ENCODE measurements at places on chromosomes 11 and 22.

- DNase-seq: no peak
Observed at GRCh38 chr11:8739309-8739793, 56.8 kb downstream of the RPL27A start.

GRCh38 chr11:20363500-20364340 is at the start of gene HTATIP2:
Gene HTATIP2 (plus strand): TSS chr11:20363714. CDS start chr11:20364238, 524 bp downstream.
- peak; percentile 60 for DNase-seq

DNA sequence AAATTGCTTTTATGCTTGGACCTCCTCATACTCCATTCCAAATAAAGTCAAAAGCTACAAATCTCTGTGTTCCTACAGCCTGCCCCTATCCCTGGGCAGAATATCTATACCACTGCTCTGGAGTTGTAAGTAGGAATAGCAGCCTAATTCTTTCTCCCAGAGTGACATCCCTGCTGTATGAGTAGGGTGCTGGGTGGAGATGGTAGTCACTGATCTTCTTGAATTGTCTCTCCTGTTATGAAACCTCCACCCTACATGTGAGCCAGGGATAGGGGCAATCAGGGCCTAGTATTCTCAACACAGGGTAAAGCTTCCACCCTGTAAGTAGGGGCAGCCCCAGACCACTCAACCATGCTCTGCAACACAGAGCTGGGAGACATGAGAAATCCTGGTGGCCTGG is 19.8 kb downstream of the GALNT18 start:
- no peak for DNase-seq

DNA sequence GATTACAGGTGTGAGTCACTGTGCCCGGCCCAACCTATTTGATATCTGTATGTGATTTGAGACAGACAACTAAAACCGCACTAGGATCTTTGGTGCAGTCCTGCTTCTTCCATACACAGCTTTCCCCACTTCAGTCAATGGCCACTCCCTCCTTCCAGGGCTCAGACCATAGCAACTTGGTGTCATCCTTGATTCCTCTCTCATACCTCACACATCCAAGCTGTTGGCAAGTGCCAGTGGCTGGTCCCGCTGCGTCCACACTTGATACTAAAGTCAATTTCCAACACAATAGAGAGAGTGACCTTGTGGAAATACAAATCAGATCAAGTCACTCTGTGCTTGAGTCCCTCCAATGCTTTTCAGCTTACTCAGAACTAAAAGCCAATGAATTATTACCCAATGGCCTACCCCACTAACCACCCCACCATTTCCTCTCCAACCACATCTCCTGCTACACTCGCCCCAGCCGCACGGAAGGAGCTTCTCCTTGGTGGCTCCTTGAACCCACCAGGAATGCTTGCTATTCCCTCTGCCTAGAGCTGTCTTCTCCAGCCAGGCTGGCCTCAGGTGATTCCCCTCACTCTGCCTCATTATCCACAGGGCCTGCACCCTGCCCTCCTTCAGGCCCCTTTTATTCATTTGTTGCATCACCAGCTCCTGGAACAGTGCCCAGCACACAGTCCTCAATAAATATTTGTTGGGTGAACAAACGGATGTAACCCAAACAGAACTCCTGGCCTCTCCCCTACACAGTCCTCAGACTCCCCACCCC is 12.9 kb downstream of the ABTB2 start:
- DNase-seq: no peak

DNA sequence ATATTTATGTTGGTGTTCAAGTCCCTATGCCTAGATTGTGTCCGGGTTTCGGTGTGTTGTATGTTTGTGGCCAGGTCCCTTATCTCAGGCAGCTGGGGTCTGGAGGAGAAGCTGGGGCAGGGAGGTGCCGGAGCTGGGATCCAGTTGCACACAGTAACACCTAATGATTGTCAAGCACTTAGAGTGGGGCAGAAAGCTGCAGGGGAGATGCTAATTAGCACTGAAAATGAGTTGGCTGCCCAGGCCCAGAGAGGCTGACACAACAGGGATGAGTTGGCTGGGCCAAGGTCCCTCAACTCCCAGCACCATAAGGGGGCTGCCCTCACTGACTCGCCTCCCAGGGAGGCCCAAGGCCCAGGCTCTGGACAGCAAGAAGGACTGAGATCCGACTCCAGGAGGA is 12.2 kb downstream of the PDE2A start:
- no peak for DNase-seq

DNA sequence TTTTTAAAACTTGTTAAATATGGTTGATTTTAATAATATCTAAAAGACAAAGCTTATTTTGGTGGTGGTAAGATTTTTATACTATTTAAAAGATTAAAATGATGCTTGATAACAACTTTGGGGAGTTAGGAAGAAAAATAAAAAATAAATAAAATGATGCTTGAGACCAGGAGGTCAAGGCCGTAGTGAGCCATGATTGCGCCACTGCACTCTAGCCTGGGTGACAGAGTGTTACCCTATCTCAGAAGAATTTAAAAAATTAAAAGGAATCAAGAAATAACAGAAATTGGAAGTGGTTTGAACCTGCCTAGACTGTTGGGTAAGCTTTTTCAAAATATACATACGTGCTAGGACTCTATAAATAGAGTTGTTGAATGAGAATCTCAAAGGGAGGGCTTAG is 12.1 kb upstream of the DNAJB7 start:
- no peak for DNase-seq
